Spinal cord (tissue), 10 donors: ENCODE measurements at places on chromosomes 5 and 9. TPM values are rescaled to one million over a fixed set of nuclear protein-coding genes. Genes with fewer than 3 reads are reported as not detected.
A peak's percentile ranks its signal among the peaks of the same experiment; 100 is the strongest.

The PCDHB5 gene
- total RNA-seq, result 10.6 TPM

The PCDHA5 gene
- 3.0 TPM for total RNA-seq

The TMEM171 gene
- total RNA-seq, result 0.20 TPM

The TMOD1 gene
- total RNA-seq, result 27.3 TPM

The MYMK gene
- not detected for total RNA-seq

The FAT2 gene
- 3.2 TPM for total RNA-seq

The FIBCD1 gene
- 1.2 TPM for total RNA-seq

The CD72 gene
- 1.3 TPM for total RNA-seq

- no peak for DNase-seq
Observed at GRCh38 chr9:126666155-126666803, 52.6 kb downstream of the LMX1B start.

DNA sequence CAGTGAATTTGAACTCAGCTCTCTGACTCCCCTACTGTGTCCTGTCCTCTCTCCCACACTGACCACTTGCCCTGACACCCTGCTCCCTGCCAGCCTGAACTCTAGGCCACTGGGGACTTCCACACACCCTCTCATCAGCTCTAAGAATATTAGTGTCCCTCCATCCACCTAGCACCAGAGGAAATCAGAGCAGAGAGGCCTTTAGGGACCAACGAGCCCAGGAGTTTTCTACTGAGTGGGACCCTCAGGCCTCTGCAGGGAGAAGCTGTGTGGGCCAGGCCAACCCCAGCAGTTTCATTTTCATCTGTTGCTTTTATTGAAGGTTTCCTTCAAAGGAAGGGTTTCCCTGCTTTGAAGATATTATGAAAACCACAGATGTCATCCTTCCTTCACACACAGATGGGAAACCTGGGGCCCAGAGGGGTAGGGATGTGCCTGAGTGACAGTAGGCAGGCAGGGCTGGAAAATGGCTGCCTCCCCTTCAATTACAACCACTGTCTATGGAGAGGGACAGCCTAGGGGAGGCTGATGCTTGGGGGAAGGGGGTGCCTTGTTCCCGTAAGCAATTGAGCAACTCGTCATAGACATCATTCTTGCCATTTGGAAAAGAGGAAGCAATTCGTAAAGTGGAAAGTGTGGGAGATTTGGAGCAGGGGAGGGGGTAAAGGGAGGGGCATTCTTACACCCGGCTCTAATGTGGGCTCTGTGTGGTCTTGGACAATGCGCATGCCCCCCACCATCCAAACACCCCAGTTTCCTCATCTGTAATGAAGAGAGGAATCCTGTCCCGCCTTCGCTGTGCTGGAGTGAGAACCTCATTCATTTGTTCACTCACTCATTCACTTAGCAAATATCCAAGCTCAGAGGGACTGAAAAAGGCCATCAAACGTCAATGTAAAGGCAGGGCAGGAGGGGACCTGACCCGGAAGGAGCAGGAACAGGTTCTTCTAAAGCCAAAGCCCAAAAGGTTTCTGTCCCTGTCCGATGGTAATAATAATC lies 3.9 kb downstream of the GLIPR2 start:
- no peak for DNase-seq

DNA sequence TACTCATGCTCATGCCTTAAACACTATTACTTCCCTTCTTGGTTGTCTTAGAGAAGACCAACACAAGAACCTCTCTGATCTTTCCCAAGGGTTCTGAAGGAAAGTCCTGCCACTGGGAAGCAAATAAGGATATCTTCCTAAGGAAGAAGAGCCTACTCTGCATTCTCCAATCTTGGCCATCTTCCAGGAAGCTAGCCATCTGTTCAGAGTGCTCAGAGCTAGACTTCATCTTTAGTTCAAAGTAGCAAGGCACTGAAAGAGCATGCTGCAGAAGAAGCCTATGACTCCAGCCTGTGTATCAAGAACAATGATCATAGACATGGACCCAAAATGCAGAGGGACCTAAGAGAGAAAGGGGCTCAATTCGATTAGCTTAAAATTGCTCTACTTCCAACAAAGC lies 114.7 kb downstream of the KIAA0825 start:
- no peak for DNase-seq

- DNase-seq, result no peak
Observed at GRCh38 chr9:2041736-2042135, 26.6 kb downstream of the SMARCA2 start.

- DNase-seq, result no peak
Observed at GRCh38 chr5:125189531-125189941, 443.1 kb upstream of the ZNF608 start.

GRCh38 chr5:119948162-119948561 lies 318.8 kb downstream of the FAM170A start:
- peak; percentile 8 for DNase-seq

- DNase-seq, result no peak
Observed at GRCh38 chr5:135934939-135935338, 19.8 kb downstream of the LECT2 start.

GRCh38 chr5:10524376-10525123 lies 39.3 kb upstream of the ANKRD33B start:
- no peak for DNase-seq

DNA sequence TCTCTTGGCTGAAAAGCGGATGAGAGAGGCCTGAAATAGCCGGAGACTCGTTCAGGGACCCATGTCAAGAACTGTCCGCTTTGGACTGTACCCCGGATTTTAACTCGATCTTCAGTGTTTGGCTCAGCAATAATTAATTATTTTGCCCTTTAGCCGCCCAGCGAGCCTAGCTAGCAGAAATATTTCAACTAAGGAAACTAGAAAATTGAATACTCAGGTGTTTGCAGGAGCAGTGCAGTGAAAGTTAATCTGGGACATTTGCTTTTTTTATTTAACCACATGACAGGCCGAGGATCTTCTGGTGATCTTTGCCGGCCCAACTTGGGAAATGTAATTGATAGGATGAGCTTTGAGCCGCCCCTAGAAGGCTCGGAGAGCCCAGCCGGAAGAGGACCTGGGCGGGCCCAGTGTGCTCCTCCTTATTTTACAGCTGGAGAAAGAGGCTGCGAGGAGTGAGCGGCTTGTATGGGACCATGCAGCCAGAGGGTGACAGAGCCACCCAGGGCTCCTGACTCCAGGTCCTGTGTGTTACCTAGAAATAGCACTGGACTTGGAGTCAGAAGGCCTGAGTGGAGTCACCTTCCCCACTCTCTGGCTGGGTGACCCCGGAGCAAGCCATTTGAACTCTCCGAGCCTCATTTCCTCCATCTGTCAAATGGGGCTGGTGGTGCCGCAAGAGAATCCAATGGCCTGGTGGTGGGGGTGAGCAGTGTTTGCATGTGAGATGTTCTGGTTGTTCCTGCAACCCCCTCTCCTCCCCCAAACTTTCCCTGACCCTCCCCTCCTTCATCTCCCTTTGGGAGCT lies 2.4 kb downstream of the PPARGC1B start:
- DNase-seq, result no peak

DNA sequence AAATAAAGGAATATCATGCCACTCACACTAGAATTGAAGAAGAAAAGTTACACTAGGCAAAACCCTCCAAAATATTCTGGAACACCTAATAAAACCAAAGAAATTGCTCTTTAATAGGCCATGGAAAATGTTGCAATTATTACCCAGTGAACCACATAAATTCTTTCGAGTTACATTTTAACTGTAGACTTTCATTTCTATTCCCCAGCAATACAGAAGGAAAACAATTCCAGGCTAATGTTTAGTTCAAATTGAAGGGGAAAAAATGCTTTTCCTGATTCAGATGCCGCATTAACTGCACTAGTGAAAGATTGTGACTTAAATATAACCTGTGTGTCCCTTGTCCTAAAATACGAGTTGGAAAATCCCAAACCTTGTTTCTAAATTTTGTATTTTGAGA lies 439.3 kb upstream of the ADAMTS16 start:
- no peak for DNase-seq

- DNase-seq, result no peak
Observed at GRCh38 chr9:105457560-105458294, 9.9 kb downstream of the FSD1L start.

DNA sequence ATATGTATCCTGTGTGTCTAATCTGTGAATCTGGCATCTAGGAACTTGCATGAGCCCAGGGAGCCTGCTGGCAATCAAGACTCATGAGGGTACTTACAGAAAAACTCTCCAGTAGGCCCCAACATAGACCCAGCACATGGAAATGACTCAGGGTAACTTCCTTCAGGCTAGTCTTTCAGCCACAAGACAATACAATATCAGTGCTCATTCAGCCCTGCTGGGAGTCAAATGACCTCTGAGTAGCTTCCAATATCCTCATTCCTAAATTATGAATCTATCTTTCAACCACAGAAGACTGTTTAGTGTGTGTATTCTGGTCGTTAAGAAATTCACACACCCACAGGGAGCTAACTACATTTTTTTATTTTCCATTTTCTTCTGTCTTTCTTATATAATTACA lies 1273.0 kb downstream of the EFNA5 start:
- no peak for DNase-seq
